ENCODE measurements at places on chromosomes 3 and 15.

DNA sequence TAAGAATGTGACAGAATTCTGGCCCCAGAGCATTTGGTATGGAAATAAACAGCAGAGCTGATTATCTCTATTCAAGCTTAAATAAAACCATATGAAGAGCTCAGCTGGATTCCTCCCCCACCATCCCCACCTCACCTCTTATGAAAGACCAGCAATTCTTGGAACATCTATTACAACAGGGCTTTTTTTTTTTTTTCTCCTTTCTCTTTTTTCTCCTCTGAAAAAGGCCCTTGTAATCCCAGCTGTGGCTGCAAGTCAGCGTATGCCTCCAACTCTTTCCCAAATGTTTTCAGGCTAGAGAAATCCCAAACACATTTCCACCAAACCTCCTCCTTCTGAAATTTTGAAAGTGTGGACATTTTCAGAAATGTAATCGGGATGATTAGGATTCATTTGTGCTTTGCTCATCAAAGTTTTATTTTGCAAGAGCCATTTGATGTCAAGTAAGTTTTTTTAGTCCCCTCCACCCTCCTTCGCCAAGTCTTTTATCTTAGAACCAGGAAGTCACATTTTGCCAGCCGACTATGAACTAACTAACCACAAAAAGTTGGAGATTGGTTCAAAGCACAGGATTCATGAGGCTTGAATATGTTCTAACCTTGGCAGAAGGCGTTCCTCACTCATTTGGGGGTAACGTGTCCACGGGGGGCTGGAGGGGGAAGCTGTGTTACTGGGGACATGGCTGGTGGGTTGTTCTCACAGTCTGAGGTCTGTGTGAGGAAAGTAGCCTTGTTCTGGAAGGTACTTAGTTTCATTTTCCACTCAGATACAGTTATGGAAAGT is 142.0 kb upstream of the PDZRN3 start:
- no peak for DNase-seq

- no peak for DNase-seq
Measured at GRCh38 chr15:68986322-68986721, 28.2 kb upstream of the NOX5 start.

- no peak for DNase-seq
Measured at GRCh38 chr3:100097919-100098783, 16.1 kb downstream of the FILIP1L start.

DNA sequence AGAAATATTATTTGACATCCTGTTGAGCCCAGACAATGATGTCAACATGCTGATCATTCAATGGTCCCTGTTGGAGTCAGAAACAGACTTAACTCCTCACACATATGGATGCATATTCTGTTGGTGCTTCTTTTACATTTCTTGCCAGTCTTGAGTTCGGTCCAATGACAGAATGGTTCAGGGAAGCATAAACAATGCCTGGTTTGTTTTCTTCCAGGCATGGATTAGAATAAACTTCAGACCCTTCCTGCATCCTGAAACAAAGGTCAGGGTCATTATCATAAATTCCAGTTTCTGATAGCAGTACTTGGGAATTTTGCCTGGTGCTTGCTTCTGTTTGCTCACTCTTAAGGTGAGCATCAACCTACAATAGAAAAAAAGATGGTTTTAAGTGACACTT is 33.3 kb downstream of the BTLA start:
- DNase-seq, result no peak

GRCh38 chr3:127209840-127210653 is 17.1 kb downstream of the PRR23E start:
- no peak for DNase-seq
